ENCODE measurements at places on chromosomes 6 and 20.
A peak's percentile ranks its signal among the peaks of the same experiment; 100 is the strongest.

GRCh38 chr20:21430020-21430419 lies 32.7 kb upstream of the NKX2-4 start:
- DNase-seq = no peak

- no peak for DNase-seq
Measured at GRCh38 chr6:161618831-161619454, 345.1 kb upstream of the AGPAT4 start.

- DNase-seq = no peak
Measured at GRCh38 chr6:109944448-109944847, 33.7 kb upstream of the GPR6 start.

DNA sequence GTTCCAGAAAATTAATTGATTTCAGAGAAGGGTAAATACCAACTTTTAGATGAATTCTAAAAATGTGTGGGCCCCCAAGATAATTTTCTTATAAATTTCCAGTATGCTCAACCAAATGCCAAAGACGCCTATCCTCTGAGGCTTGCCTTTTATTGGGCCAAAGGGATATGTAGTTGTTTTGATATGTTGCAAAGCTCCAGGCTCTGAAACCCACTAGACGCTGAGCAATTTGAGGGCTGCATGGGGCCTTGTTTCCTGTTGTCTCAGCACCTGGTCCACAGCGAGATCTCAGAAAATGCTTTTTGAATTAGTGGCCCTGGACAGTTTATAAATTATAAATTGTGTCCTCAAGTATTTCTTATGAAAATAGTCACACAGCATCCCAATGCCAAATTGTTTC lies 397.2 kb downstream of the SAMD5 start:
- DNase-seq = no peak

GRCh38 chr20:33914919-33915318 lies 78.8 kb upstream of the RALY start:
- DNase-seq = no peak

DNA sequence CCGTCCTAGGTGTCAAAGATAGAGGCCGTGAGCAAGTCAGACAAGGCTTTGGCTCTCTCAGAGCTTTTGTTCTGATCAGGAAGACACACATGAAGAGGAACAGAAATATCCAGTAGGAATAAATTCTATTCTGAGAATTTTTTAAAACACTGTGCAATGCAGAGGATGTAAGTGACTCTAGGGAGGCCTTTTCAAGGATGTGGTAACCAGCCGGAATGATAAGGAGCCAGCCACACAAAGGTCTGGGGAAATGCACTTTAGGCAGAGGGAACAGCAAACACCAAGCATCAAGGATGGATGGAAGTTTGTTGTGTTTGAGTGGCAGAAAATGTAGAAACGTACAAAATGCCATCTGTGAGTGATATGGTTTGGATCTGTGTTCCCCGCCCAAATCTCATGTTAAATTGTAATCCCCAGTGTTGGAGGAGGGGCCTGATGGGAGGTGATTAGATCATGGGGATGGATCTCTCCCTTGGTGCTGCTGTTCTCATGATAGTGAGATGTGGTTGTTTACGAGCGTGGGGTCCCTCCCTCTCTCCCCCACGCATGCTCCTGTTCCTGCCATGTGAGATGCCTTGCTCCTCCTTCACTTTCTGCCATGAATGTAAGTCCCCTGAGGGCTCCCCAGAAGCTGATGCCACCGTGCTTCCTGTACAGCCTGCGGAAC lies 93.6 kb upstream of the CDYL start:
- no peak for DNase-seq

GRCh38 chr6:95601133-95601532 lies 23.8 kb downstream of the MANEA start:
- DNase-seq = no peak

DNA sequence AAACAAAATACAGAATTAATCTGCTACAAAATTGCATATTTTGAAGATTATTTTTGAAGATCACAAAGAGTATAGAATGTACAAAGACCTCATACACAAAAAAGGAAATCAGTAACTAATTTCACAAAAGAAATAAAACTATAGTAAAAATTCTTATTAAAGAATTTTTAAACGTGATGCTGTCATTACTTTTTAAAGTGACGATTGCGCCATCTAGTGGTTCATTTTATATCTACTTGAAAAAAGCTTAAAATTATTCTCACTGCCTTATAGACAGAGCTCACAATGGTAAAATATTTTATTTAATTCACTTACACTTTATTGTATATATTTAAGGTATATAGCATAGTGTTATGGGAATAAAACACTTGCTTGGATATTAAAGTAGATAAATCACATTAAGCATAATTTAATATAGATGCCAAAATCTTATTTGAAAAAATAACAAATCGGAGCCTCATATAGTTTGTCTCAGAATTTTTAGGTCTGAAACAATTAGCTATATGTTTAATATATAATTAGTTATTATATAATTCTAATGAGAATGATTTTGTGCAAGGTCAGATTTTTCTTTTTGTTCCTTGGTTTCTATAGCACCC lies 128.8 kb downstream of the PHF3 start:
- no peak for DNase-seq

GRCh38 chr6:23696992-23697391 lies 429.0 kb upstream of the NRSN1 start:
- DNase-seq = no peak

DNA sequence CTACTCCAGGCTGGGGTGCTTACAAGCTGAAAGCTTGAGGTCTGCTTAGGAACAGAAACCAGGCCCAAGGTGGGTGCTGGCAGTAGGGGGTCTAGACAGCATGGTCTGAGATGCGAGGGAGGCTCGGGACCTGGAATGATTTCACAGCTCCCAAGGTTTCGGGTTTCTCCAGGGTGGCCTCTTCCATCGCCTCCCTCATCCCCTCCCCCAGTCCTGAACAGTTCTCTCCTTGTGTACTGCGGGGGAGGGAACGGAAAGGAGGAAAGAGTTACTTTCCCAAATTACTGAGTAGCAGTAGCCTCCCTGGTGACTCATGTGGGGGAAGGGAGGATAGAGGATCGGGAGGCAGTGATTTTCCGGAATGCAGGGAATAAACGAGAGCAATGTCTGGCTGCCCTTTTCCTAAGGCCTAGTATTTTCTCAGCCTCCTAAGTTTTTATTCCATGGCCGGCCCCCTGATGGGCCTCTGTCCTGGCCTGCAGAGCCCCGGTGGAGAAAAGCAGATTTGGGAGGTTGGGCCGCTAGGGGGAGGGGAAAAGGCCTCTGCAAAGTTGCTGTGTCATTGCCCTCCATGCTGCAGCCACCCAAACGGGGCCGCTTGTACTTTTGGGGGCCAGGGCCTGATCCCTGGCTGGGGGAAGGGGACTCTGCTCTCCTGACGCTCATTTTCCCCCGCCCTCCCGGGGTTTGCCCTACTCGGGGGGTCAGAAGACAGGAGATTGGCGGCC lies 1.5 kb downstream of the BRD2 start:
- peak; percentile 61 for DNase-seq

- peak; percentile 78 for DNase-seq
Measured at GRCh38 chr20:59403261-59403961, 103.0 kb downstream of the EDN3 start.

- DNase-seq = no peak
Measured at GRCh38 chr6:22526736-22527135, 42.6 kb upstream of the HDGFL1 start.

- no peak for DNase-seq
Measured at GRCh38 chr6:20708367-20709124, 174.3 kb downstream of the CDKAL1 start.

GRCh38 chr20:47825011-47825762 lies 39.9 kb upstream of the SULF2 start:
- DNase-seq = no peak

GRCh38 chr20:13105864-13106457 lies 97.2 kb downstream of the SPTLC3 start:
- no peak for DNase-seq

DNA sequence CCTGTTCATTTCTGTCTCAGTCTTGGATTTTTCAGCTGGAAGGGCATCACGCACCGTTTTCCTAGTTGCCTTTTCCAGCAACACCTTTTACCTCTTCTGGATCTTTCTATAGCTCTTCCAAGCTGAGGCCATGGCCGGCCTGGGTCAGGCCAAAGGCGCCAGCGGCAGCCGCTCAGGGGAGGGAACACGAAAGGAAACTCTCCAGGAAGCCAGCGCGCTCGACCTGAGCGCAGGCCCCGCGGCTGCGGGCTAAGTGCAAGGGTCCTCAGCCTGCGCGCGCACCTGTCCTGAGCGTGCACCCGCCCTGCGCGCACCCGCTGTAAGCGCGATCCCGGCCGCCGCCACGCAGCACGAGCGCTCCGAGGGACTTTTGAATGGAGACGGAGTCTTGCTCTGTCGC lies 43.8 kb upstream of the TMEM181 start:
- no peak for DNase-seq
